ENCODE measurements at places on chromosomes 7 and 10.

GRCh38 chr7:98354511-98355249 lies 46.2 kb downstream of the BAIAP2L1 start:
- no peak for DNase-seq

DNA sequence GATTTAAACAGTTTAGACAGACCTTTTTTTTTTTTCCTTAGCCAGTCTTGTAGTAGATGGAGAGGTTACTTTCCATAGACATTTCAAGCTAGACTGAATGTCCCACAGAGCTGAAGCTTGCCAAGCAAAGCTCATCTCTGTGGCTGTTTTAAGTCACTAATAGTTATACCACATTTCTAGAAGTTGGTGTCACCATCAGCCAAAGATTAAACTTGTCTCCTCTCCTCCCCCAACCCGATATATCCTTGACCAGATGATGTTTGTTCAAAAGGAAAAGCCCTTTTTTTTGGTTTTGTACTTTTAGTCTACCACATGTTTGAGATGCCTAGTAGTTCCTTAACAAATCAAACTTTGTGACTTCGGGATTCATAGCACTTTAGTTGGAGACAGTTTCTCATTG lies 66.1 kb downstream of the ADD3 start:
- no peak for DNase-seq

- DNase-seq = no peak
These were observed 95.7 kb downstream of the DGKB start for GRCh38 chr7:14806891-14807290.

- DNase-seq = no peak
These were observed 12.3 kb upstream of the ACSM6 start for GRCh38 chr10:95181726-95182125.

- DNase-seq = no peak
These were observed 72.0 kb downstream of the FGFR2 start for GRCh38 chr10:121526135-121526790.

DNA sequence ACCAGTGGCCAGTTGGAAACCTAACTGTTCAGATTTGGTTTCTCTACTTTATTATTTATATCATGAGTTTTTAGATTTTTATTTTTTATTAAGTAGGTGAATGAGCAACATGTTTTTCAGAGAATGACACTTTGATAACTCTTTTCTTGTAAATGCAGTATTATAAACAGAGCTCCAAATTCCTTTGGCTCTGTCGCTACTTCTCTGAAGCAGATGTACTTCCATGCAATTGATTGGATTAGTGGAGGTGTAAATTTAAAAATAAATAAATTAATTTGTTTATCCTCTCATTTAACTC lies 34.3 kb upstream of the ICA1 start:
- DNase-seq = no peak

- DNase-seq = no peak
These were observed 1004.2 kb downstream of the GRID1 start for GRCh38 chr10:85362401-85362800.

Data from cortex of kidney (tissue), 1 donor.